Suprapubic skin (tissue), 4 donors: ENCODE measurements at places on chromosomes 1 and 21. TPM values are rescaled to one million over a fixed set of nuclear protein-coding genes. Genes with fewer than 3 reads are reported as not detected.

Gene TRIM67
- total RNA-seq: not detected

GRCh38 chr1:83717785-83718184 lies 281.1 kb downstream of the TTLL7 start:
- no peaks in the 10 kb centered on the region for H3K4me1 ChIP-seq
- no peak overlapping the region for H3K27ac ChIP-seq
- no peak overlapping the region for H3K4me3 ChIP-seq
- no peak for DNase-seq

GRCh38 chr1:84936116-84936810 lies 43.3 kb upstream of the LPAR3 start:
- H3K27me3 ChIP-seq: no peaks in the 10 kb centered on the region
- H3K36me3 ChIP-seq: no peaks in the 10 kb centered on the region
- H3K4me1 ChIP-seq: no peaks in the 10 kb centered on the region

- H3K27ac ChIP-seq: no peak overlapping the region
- DNase-seq: no peak
- H3K36me3 ChIP-seq: peaks cover 8% of the 10 kb centered on the region
- peaks cover 14% of the 10 kb centered on the region for H3K4me1 ChIP-seq
- H3K4me3 ChIP-seq: no peak overlapping the region
Observed at GRCh38 chr1:100879422-100879821, 15.2 kb downstream of the EXTL2 start.
